ENCODE measurements at places on chromosomes 13 and 19.

GRCh38 chr13:46184277-46184699, 2.3 kb upstream of the LCP1 start:
- DNase-seq = peak; percentile 43

- DNase-seq = no peak
Measured at GRCh38 chr19:5681391-5682106, 722 bp downstream of the HSD11B1L start.

GRCh38 chr13:78816592-78816991, 157.6 kb upstream of the OBI1 start:
- DNase-seq = no peak

DNA sequence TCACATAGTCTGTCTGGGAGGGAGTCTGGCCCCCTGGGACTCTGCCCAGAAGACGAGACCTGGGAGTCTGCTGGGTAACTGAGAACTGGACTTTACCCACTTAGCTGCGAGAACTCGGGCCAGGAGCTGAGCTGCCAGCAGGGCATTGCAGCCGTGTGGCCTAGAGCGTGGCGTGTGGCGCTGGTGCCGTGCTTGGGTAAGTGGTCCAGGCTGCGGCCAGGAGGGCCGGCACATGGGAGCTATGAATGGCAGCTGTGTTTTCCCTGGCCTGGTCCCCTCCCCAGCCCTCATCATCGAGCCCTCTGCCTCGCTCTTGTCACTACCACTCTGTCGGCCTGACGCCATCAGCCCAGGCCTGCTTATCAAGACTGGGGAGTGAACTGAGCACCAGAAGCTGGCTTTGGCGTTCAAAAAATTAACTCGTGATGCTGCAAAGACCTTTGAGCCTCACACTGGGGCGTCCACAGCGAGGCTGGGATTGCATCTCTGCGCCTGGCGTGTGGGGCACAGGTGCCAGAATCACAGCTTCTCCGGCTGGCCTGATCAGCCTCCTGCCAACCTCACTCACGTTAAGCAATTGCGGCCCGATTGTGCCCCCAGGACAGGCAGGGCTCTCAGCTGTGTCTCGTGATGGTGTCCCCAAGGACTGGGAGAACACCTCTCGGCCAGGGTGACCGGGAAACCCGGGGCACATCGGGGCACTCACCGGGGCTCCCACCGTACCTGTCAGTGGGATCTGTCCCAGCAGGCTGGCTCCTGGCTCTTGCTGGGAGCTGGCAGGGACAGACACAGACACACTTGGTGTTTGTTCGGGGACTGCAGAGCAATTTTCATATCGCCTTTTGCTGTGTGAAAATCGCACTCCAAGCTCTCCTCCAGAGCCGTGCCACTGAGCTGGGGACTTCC, 85.9 kb downstream of the KDM4B start:
- no peak for DNase-seq

DNA sequence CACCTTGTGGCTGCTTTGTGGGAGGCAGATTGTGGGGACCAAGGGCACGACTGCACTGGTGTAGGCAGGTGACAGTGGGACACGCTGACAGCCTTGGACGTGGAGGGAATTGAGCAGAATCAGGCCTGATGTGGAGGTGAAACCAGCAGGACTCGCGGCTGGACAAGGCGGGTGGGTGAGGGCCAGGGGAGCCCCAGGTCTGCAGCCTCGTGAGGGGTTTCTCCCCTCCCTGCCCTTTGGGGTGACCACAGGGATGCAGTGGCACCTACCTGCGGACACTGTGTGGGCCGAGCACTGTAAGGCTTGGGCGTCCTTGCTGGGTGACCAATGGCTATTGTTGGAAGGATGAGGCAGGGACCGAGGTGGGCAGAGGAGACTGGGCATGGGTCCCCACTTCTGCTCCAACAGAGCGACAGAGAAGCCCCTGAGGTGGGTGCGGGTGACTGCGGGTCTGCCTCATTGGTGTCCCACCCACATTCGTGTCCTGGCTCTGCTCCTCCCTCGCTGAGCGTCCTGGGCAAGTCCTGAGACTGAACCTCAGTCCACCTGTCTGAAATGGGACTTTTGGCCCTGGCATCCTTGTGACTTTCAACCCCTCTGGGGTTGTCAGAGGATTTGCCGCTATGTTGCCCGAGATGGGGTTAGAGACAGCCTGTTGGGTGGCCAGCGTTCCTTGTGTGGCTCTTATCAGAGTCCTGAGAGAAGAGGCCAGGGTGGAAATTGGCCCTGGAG, 30.5 kb downstream of the DNM2 start:
- no peak for DNase-seq
